Upper lobe of left lung (tissue), 6 donors: ENCODE measurements at places on chromosomes 4 and X. TPM values are rescaled to one million over a fixed set of nuclear protein-coding genes. Genes with fewer than 3 reads are reported as not detected.

UGT2B7 gene
- total RNA-seq, result not detected

FOXP3 gene
- not detected for total RNA-seq

PROM1 gene
- total RNA-seq, result 4.8 TPM

DNA sequence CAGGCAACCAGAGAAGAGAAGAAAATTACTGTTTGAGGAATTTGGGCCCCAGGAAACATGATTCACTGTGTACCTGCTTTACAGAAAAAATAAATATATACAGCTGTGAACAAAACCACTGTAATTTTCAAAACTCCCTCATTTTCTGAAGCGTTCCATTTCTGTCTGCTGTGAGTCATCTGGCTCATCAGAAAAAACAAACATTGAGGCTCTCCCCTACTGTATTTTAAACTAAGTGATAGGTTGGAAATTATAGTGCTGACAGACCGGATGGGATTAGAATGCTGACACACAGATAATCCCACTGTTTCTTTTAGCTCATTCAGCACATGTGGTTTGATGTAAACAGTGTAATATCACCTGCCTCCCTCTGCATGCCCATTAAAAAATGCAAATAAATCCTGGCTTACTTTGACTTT lies 847.0 kb downstream of the TRIML1 start:
- no peak overlapping the region for H3K27ac ChIP-seq
- H3K4me1 ChIP-seq, result no peaks in the 10 kb centered on the region
- no peaks in the 10 kb centered on the region for H3K27me3 ChIP-seq
- H3K36me3 ChIP-seq, result no peaks in the 10 kb centered on the region
- no peak overlapping the region for H3K4me3 ChIP-seq
- DNase-seq, result no peak

- no peak for DNase-seq
- H3K4me1 ChIP-seq, result no peaks in the 10 kb centered on the region
- no peak overlapping the region for H3K27ac ChIP-seq
These were observed 57.3 kb upstream of the STIM2 start for GRCh38 chr4:26803211-26803861.

- DNase-seq, result no peak
- H3K27me3 ChIP-seq, result no peaks in the 10 kb centered on the region
- H3K36me3 ChIP-seq, result no peaks in the 10 kb centered on the region
These were observed 369.4 kb upstream of the NDST3 start for GRCh38 chr4:117664706-117665444.
